ENCODE measurements at places on chromosomes 13 and 19.

DNA sequence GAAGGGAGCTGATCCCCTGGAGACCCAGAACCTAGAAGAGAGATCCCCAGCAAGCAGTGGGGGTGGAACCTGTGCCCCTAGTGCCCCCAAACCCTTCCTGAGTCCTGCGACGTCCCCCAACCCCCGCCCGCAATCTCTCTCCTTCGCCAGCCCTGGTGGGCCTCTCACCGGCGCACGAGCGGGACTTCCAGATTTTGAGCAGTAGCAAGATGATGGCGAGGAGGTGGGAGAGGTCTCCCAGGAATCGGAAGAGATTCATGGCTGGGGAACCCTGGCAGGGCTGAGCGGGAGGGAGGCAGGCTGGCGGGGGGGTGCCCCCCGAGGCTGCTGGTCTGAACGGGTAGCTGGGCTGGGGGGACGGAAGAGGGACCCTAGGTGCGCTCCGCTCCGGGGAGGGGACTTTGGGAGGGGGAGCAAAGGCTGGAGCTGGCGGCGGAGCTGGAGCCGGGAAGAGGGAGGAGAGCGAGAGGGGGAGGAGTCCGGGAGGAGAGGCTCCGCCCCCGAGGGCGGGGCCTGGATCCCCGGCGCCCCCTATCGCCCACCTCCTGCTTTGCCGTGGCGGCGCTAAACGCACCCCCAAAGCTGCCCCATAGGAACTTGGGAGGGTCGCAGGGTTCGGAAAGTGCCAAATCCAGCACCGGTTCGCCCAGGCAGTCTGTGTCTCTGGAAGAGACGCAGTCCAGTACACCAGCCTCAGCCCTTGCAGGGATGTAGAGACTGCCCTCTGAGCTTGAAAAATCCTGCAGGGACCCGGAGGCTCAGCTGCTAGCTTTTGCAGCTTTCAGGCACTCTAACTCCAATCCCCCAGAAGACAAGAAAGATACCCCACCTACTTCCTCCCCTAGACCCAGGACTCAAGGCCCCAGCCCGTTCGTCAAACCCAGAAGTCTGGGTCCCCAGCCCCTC, at the start of gene KDELR1:
Gene KDELR1, minus strand, starts transcription at position 452 of the 906 bp plus-strand sequence. Its CDS starts 193 bp downstream, at position 259.
- peaks cover 29% of the 10 kb centered on the region for H3K36me3 ChIP-seq
- peak within 1 kb of the TSS; percentile 93 for H3K27ac ChIP-seq

DNA sequence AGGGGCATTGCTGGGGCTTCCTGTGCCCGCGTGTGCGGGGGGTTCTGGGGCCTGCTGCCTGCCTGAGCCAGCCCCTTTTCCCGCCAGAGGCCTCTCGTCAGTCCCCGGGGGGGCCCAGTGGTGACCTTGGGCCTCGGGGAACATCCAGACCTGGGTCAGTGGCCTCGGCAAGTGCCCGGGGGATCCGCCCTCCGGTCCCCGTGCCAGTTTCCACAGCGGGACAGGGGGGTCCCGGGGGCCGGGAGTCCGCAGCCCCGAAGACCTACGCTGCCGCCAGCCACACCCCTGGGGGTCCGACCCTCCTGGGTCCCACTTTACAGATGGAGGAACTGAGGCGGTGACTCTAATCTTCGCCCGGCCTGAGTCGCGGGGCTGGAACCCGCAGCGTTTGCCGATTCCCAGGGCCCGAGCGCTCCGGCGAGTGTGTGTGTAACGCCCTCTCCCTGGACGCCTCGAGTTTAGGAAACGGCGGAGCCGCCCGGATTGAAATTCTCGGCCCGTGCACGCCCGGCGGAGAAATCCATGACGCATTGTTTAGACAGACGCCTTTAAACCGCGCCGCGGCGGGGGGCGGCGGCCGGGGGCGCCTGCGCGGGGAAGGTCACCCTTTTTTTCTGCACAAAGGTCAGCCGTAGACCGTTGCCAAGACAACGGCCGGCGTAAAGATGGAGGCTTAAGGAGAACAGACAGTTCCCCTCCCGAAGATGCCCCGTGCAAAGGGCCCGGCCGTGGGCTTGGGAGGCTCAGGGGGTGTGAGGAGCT, 39.3 kb downstream of the EFNA2 start:
- H3K4me3 ChIP-seq, result peak overlapping the region; percentile 37
- H3K4me1 ChIP-seq, result peaks cover 10% of the 10 kb centered on the region
- DNase-seq, result no peak
- H3K36me3 ChIP-seq, result no peaks in the 10 kb centered on the region
- peaks cover 40% of the 10 kb centered on the region for H3K27me3 ChIP-seq

DNA sequence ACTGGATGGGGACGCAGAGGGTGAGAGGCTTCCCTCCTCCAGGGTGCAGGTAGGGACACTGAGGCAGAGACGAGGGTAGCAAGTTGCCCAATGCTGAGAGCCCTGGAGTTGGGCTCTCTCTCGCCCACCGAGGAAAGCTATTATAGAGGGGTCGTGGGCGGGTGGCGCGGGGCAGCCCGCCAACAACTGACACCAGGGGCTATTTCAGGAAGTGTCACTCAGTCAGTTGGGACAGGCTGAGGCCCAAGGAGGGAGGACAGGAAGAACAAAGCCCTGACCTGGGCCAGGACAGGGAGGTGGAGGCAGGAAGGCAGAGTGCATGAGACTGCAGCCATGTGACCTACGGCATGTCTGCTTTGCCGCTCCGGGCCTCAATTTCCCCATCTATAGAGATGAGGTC, 29.9 kb downstream of the TINCR start:
- peaks cover 5% of the 10 kb centered on the region for H3K4me1 ChIP-seq
- no peak for DNase-seq
- H3K27ac ChIP-seq, result no peak overlapping the region
- peaks cover 34% of the 10 kb centered on the region for H3K27me3 ChIP-seq
- H3K36me3 ChIP-seq, result no peaks in the 10 kb centered on the region

DNA sequence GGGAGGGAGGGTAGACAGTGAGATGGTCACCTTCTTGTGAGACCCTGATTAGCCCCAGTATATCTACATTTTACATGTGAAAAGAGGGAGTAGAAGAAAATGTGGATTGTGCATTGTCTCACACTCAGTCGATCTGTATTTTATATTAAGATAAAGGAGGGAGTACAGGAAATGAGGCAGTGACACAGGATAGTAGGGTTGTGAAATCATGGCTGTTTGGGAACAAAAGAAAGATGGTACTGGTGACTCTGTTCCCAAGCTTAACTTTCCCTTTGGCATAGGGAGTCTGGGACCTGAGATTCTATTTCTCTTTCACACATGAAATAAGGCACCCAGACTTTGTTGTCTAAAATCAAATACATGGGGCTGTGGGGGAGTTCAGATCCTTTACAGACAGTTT, 194.7 kb downstream of the ABCC4 start:
- H3K27me3 ChIP-seq, result no peaks in the 10 kb centered on the region
- peaks cover 7% of the 10 kb centered on the region for H3K36me3 ChIP-seq
- H3K27ac ChIP-seq, result no peak overlapping the region
- no peaks in the 10 kb centered on the region for H3K4me1 ChIP-seq
- no peak for DNase-seq

GRCh38 chr13:80010286-80010831, 330.6 kb downstream of the SPRY2 start:
- DNase-seq, result no peak
- H3K4me1 ChIP-seq, result peaks cover 22% of the 10 kb centered on the region
- H3K27me3 ChIP-seq, result no peaks in the 10 kb centered on the region
- H3K4me3 ChIP-seq, result no peak overlapping the region
- peak overlapping the region; percentile 14 for H3K27ac ChIP-seq
- H3K36me3 ChIP-seq, result no peaks in the 10 kb centered on the region

Measured in upper lobe of right lung (tissue), 1 donor.